ENCODE measurements at places on chromosomes 4 and X.

DNA sequence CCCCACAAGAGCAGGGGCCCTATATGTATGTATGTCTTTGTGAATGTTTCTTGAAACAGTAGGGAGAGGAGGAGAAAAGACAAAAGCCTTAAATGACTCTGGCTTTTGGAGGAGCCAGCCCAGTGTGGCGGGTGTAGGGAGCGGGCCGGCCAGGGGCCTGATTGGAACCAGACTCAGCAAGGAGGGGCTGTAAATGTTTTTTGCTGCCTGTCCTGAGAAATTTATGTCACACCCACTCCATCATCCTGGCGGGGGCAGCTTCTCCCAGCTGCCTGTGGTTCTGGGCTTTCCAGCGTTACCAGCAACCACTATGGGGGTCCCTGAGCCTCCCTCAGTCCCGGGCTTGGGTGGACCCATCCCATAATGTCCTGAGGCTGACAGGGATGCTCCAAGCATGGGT, 130.8 kb downstream of the PJA1 start:
- DNase-seq: no peak

GRCh38 chr4:152089584-152089983, 328.8 kb upstream of the GATB start:
- DNase-seq: no peak

- DNase-seq: no peak
Observed at GRCh38 chr4:70749313-70749712, 27.5 kb downstream of the RUFY3 start.

DNA sequence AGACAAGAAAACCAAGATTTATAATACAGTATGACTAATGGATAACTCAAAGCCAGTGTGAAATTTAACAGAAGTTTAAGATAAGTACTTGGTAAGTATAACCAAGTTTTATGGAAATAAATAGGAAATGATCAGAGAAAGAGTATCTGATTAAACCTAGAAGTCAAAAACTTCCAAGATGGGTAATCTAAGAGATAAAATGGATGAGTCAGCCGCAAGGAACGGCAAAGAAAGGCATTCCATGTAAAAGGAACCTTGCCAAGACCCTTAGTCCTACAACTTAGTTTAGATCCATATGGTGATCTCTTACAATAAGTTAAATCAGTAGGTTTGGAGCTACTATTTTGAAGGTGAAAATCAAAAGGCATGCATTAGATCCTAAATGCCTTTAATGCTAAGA, 34.8 kb downstream of the LIN54 start:
- no peak for DNase-seq

DNA sequence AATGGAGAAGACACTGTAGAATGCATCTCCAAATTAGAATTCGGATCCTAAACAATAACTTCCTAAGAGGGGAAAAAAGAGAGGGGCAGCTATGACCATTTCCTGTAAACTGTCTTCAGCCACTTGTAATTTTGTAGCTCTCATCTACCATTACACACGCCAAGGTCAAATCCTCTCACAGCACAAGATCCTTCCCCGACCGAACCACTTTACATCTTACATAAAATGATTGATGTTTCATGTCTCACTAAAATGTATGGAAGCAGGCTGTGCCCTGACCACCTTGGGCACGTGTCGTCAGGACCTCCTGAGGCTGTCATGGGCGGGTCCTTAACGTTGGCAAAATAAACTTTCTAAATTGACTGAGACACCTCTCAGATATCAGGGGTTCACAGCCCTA, 24.1 kb upstream of the PBDC1 start:
- DNase-seq: no peak

DNA sequence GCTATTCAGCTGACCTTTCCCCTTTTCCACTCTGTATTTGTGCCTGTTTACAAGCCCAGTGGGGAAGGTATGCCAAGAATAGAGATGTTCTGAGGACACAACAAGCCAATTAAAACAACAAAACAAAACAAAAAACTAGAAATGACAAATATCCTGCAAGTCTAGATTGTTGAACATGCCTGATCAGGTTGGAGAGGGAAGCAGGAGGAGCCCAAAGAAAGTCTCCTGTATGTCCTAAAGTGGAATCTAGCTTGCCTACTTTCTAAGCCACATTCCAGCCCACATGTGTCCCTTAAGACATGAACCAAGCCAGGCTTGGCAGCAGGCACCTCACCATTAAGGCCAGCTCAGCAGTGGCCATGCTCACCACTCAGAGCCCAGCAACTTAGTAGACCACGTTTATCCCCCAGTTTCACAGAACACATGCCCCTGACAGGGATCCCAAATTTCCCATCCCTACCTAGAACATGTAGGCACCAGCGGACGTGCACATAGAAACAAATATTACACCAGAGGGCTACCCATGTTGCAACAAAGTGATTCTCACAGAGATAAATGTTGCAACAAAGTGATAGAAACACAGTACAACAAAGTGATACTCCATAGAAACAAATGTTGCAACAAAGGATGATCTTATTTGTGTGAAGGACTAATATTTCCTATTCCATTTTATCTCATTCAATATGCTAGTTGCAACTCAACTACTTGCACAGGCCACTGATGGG, 48.3 kb downstream of the CD99L2 start:
- no peak for DNase-seq

DNA sequence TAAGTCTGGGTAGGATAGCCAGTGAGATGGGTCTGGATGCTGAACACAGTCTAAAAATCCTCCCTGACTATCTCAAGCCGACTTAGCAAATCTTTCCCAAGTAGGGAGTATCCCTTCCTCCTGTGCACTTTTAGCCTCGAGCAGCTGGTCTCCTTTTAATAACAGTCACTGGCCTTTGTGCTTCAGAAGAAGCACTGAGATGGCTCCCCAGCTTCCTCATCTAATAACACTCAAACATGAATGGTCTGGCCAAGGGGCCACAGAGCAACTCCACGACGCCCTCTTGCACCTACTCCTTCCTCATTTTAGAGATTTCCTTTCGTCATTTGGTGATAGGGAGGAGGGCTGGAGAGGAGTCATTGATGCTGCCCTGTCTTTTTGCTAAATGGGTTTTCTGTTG, 78.8 kb upstream of the TMEM150C start:
- DNase-seq: no peak

DNA sequence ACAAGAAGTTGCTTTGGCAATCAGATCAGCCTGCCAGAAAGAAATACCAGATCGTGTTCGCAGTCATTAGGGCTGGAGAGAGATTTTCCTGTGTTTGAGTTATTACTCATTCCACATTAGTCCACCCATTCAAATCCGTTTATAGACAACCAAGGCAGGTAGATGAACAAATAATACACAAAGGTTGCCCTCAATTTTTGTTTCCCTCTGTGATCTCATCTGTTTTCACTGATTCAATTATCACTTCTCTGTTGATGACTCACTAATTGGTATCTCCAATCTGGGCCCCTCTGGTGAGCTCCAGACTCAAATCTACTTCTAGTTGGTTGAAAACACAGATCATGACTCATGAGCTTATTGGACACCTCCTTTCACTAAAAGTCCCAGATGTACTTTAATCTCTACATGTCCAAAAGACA, 54.5 kb downstream of the CHM start:
- DNase-seq: no peak

- DNase-seq: no peak
Observed at GRCh38 chr4:21664355-21664754, 284.2 kb downstream of the KCNIP4 start.

GRCh38 chr4:13966231-13967195, 339.0 kb upstream of the BOD1L1 start:
- DNase-seq: no peak

- no peak for DNase-seq
Observed at GRCh38 chrX:87732133-87732532, 214.5 kb downstream of the KLHL4 start.

DNA sequence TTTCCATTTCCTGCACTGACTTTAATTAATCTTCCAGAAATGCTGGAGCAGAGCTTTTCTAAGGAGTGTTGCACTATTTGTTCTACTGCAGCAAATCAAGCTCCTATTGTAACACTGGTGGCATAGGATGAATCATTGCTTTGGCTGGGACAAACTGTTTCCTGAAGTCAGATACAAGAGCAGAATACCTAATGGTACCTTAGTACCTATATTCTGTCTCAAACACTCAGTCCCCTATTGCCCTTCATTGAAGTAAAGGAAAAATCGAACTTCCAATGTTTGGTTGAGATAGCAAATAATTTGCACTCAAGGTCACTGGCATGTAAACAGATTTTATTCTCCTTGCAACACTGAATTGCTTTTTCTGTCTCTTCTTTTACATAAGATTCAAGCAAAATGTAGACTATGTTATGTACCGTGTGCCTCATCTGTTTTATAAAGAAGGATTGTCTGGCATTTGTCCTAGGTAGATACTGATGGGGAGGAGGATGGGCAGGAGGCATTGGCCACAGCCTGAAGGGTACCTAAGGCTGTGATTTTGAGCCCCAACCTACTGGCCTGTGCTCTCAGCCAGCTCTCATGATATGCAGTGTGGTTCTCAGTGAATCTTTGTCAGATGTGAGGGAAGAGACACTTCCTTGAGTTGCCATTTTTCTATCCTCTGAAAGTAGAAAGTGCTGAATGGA, 141.6 kb downstream of the AASDH start:
- no peak for DNase-seq

DNA sequence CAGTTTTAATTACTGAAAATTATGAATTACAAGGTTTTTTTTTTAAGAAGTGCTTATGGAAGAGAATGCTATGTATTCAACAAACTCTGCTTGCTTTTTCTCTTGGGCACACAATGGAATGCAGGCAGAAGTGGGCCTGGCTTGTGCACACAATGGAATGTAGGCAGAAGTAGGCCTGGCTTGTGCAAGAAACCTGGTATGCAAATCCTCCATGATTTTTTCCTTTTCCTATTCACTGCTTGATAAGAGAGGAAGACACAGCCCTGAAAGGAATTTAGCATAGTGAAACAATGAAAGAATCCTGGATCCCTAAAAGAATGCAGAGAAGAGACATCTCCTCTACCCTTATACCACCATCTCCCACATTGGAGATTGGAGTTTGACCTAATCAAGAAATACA, 138.4 kb downstream of the COL25A1 start:
- no peak for DNase-seq

- DNase-seq: no peak
Observed at GRCh38 chr4:30518211-30518610, 202.0 kb upstream of the PCDH7 start.

GRCh38 chrX:129818123-129818522, 25.6 kb downstream of the ZDHHC9 start:
- no peak for DNase-seq

DNA sequence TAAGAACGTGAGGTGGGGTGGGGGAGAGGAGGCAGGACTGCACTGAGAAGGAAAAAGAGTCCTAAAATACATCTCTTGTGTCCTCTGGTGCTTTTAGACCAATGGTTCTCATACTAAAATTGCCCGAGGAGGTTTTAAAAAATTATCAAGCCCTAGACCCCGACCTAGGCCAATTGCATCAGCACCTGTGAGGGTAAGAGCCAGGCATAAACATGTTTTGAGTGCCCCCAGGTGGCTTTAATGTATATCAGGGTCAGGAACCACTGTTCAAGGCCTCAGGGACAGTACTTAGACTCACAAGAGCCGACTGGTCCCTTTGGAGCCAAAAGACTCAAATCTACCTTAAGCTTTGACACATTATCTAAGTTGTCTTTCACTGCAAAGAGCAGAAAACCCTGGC, 37.5 kb upstream of the TMEM150C start:
- peak; percentile 32 for DNase-seq

DNA sequence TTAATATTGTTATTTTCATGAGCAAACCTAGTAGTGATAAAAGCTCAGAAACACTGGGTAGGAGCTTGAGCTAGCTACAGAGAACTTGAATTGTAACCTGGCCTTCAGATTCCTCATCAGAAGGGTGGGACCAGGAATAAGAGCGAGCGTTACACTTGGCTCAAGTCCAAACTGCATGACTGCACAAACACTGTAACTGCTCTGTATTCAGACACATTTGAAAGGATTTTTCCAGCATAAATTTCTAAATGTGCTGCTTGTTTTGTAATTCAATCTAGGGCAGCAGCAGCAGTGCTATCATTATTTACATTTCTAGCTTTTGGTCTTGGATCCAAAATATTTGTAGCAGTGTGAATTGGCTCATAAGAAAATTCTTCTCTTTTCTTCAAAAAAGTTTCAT, 133.0 kb upstream of the TMLHE start:
- no peak for DNase-seq

DNA sequence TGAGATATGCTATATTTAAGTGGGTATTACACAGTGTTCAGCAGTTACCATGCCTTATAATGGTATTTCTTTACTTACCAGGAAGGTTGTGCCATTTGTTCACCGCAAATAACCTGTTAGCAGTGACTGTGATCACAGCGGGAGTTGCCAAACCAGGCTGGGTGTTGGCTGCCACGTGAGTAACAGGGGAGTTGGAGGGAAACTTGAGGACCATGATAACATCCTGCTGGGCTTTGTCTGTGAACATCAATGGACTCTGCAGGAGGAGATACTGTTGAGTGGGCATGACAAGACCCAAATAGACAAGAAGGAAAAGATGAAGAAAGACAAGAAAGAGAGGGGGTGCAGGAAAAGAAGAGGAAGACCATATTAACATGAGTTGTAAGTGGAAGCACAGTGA, 242.9 kb downstream of the DCLK2 start:
- DNase-seq: no peak

DNA sequence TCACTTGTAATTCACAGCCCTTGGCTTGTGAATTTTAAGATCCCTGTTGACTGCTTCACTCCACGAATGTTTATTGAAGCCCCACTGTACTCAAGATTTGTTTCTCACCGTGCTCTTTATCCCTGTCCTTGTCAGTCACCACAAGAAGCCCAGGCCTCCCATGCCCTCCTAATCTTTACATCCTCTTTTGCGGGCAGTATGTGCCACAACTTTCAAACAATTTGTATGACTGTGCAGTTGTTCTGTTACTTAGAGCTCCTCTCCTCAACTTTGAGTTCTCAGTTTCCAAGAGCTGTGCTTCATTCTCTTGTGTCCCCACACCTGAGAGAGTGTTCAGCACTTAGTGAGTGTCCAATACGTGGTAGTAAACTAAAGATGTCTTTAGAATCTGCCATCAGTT, 467.7 kb downstream of the NKX6-1 start:
- no peak for DNase-seq

GRCh38 chr4:138090150-138090917, 151.8 kb downstream of the SLC7A11 start:
- DNase-seq: peak; percentile 65

DNA sequence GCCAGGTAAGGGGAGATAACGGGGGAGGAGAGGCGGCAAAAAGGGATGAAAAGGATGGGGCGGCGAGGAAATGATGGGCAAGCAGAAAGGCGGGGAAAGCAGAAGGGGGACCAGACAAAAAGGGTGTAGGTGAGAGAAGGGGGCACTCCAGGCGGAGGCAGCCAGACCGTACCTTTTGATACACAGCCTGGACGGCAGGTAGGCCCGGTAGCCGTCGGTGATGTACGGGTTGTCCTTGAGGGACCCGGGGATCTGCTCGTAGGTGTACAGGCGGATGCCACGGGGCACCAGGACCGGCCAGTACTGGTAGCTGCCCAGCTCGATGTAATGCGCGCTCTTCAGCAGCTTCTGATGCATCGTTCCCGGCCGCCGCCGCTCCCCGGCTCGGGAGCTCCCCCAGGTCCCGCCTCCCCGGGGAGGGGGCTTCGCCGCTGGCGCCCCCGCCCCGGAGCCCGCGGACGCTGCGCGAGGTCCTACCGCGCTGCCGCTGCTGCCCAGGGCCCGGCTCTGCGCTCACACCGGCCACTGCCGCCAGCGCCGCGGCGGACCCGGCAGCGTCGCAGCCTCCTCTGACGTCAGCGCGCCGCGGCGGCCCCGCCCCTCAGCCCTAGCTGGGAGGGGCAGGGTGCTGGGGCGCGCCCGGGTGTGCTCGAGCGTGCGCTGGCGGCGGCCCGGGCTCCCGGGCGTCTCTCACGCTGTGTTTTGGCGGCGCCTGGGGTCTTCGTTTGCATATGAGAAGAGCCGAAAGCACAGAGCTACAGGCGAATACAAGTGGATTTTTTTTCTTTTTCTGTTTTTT, at the start of gene PAQR3:
PAQR3 (minus strand) TSS at position 571 of the 799 bp plus-strand sequence; CDS start at position 357, 214 bp downstream.
- DNase-seq: peak; percentile 60

All from HuH-7.5 (cell line).